ENCODE measurements at places on chromosomes 2 and 18.
A peak's percentile ranks its signal among the peaks of the same experiment; 100 is the strongest.

- peak; percentile 13 for DNase-seq
These were observed 94.2 kb upstream of the FSHR start for GRCh38 chr2:49248506-49248905.

GRCh38 chr2:32591669-32592463 is 36.0 kb upstream of the TTC27 start:
- DNase-seq, result no peak

GRCh38 chr2:68319398-68320117 is at the start of gene CNRIP1:
CNRIP1 (minus strand) TSS chr2:68319949; CDS start chr2:68319400, 549 bp downstream.
- peak; percentile 68 for DNase-seq

GRCh38 chr2:85522090-85522647 is 16.8 kb upstream of the MAT2A start:
- no peak for DNase-seq

DNA sequence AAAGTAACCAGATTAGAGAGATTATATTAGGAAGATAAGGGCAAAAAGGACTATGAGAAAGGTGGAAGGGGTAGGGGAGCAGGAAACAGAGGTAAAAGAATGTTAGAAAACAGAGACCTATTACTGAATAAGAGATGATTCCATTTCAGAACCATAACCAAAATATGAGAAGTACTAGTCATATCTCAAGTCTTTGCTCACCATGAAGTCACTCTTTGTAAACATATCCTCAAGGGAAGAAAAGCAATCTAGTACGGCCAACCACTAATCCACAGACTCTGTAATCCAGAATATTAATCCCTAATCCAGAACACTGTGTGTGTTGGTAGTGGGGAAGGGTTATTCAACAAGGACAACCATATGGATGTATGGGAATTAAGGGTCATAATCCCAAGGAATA is 92.0 kb downstream of the CDCA7 start:
- no peak for DNase-seq

DNA sequence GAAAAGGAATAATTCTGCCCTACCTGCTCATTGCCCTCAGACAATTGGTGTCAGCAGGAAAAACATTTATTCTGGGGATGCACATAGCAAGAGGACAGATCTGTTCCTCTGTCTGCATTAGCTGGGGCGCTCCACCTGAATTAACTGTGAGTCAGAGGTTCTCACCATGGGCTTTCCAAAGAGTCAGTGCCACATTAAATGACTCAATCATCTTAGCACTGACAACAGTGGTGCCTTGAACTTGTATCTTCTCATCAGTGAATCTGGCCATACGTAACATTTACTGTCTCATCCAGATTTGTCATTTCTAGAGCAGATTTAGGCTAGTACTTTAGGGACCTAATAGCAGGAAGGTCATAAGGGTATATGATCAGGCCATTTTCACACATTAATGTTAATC is 358.1 kb upstream of the CRIM1 start:
- DNase-seq, result no peak

- DNase-seq, result peak; percentile 34
These were observed 145.0 kb downstream of the TTC27 start for GRCh38 chr2:32772638-32773447.

GRCh38 chr2:105977807-105978206 is 216.3 kb downstream of the UXS1 start:
- DNase-seq, result no peak

- DNase-seq, result no peak
These were observed 67.1 kb upstream of the MSTN start for GRCh38 chr2:190129421-190130199.

- DNase-seq, result peak; percentile 29
These were observed 480.8 kb upstream of the KLHL29 start for GRCh38 chr2:22904126-22904684.

GRCh38 chr2:156396126-156396525 is 40.1 kb upstream of the GPD2 start:
- DNase-seq, result peak; percentile 71

DNA sequence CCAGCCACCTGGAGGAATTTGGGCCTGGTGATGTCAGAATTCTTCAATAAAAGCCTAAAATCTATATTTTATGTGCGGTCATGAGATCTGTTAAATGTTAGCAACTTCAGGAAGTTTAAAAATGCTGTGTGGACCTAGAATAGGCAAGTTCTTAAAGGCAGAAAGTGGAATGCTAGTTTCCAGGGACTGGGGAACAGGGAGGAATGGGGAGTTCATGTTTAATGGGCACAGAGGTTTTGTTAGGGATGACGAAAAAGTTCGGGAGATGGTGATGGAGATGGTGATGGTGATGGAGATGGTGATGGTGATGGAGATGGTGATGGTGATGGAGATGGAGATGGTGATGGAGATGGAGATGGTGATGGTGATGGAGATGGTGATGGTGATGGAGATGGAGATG is 9.2 kb downstream of the TYMS start:
- DNase-seq, result no peak

Data from suppressor macrophage treated with lipopolysaccharide for 4 hours (primary cell).